ENCODE measurements at places on chromosomes 11 and 22. TPM values are rescaled to one million over a fixed set of nuclear protein-coding genes. Genes with fewer than 3 reads are reported as not detected.

The C11orf97 gene
- not detected for polyA plus RNA-seq

The CEP126 gene
- 0.62 TPM for polyA plus RNA-seq

The TRPM5 gene
- not detected for polyA plus RNA-seq

The PPM1F gene
- 13.6 TPM for polyA plus RNA-seq

The DEUP1 gene
- polyA plus RNA-seq: not detected

The LMNTD2 gene
- 0.66 TPM for polyA plus RNA-seq

The FBLN1 gene
- polyA plus RNA-seq: not detected

The P2RY6 gene
- polyA plus RNA-seq: 3.0 TPM

- H3K4me1 ChIP-seq: no peaks in the 10 kb centered on the region
- H3K27me3 ChIP-seq: peaks cover 3% of the 10 kb centered on the region
- no peak overlapping the region for H3K27ac ChIP-seq
- no peaks in the 10 kb centered on the region for H3K36me3 ChIP-seq
Measured at GRCh38 chr11:6979365-6979764, 40.8 kb downstream of the ZNF214 start.

- peak; percentile 38 for DNase-seq
- H3K27me3 ChIP-seq: peaks cover 2% of the 10 kb centered on the region
- peak overlapping the region; percentile 13 for H3K27ac ChIP-seq
- H3K36me3 ChIP-seq: no peaks in the 10 kb centered on the region
- no peak overlapping the region for H3K4me3 ChIP-seq
Measured at GRCh38 chr11:118295815-118296454, 8.6 kb upstream of the CD3E start.

DNA sequence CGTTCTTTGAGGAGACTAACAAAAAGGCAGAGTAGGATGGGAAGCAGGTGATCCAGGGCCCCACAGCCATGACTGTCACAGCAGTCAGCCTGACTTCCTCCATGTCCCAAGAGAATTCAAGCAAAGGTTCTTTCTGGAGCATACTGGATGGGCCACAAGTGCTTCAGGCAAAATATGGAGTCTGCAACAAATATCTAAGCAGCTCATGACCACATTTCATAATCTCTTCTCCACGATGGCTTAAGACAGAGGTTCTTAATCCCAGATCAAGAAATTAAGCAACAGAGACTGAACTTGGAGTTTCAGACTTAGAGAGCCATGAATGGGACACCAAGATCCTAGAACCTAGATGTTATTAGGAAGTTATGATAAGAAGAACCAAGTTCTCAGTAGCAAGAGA is 31.6 kb downstream of the GUCY1A2 start:
- H3K4me3 ChIP-seq: no peak overlapping the region
- no peaks in the 10 kb centered on the region for H3K4me1 ChIP-seq
- no peaks in the 10 kb centered on the region for H3K27me3 ChIP-seq
- no peak overlapping the region for H3K27ac ChIP-seq
- H3K36me3 ChIP-seq: no peaks in the 10 kb centered on the region
- DNase-seq: no peak

DNA sequence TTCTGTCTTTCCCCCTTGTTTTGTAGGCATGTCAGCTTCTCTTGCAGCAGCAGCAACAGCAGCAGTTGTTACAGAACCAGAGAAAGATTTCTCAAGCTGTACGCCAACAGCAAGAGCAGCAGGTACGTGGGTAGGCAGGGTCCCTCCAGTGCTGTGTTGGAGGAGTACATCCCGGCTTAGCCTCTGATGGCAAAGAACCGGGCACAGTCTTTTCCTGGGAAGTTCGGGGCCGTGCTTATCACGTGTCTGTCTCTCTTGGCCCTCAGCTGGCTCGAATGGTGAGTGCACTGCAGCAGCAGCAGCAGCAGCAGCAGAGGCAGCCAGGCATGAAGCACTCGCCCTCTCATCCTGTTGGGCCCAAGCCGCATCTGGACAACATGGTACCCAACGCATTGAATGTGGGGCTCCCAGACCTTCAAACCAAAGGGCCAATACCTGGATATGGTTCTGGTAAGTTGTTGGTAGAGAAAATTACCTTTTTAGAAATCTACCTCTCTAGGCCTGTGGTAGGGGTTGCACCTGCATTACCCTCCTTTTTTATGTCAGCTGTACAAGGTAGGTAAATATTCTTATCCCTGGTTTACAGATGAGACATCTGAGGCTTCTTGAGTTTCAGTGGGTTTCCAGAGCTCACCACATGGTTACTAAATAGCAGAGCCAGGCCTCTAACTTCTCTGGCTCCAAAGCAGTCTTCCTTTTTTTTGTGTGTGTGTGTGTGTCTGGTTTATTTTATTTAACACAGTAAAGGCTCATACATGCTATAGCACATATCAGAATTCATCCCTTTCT is 45.2 kb upstream of the ADSL start:
- H3K36me3 ChIP-seq: peaks cover 18% of the 10 kb centered on the region
- H3K4me3 ChIP-seq: no peak overlapping the region
- peaks cover 5% of the 10 kb centered on the region for H3K4me1 ChIP-seq

DNA sequence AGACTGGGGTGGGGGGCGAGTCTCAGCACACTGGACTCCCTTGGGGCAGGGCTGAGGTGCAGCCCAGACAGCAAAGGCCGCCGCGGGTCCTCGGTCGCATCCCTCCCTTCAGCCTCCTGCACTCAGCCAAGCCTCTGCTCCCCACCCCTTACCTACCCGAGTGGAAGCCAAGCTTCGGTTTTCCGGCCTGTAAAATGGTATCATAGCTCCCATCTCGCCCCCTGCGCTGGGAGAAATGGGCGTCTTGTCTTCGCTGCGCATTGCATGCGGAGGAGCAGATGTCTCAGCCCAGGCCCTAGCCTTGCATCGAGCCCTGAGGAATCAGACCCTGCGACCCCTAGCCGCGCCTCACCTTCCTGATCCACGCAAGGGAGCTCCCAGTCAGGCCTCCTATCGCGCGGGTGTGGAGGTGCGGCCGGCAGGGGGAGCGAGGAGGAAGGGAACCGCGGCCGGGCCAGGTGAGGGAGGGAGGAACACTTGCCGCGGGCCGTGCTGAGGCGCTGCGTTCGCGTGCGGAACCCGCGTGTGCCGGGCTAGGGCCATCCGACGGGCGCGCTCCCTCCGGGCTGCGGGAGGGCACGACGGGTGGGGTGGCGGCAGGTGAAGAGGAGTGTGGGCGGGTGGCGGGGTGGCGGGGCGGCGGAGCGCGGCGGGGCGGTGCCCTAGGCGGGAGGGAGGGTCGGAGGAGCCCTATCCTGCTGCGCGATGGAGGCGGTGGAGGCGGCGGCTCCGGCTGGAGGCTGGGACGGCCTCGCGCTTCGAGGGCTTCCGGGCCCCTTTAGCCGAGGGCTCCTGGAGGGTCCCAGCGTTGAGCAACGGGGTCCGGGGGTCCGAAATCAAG is 4.1 kb upstream of the TBX1 start:
- H3K27me3 ChIP-seq: peaks cover 21% of the 10 kb centered on the region
- no peak overlapping the region for H3K4me3 ChIP-seq
- DNase-seq: no peak
- no peak overlapping the region for H3K27ac ChIP-seq
- no peaks in the 10 kb centered on the region for H3K36me3 ChIP-seq

DNA sequence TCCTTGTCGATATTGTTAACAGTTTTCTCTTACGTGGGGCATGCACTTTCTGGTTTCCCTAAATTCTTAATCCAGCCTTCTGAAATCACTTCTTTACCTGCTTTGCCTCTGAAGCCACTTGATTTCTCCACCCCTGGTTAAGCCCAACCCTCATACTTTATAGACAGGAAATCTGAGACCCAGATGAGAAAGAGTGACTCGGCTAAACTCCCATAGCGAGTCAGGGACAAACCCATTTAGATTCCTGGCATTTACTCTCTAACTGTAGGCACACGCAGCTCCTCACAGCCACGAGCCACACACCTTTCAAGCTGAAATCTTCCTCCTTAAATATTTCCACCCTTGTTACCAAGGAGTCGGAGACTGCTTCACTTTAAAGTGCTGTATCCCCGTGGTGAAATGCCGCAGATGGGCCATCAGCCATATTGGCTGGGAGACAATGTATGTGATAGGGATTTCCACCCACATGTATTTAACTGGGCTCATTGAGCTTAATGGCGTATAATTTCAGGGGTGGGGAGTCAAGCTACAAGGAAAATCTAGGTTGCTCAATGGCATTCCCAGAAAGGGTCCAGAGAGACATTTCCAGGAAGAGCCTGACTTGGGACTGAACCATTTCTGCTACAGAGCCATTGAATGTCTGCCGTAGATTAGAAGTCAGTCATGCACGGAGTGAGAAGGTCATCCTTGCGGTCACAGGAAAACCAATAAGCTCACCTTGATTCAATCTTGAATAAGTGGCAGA is 49.9 kb upstream of the GRK3 start:
- no peaks in the 10 kb centered on the region for H3K27me3 ChIP-seq
- no peak overlapping the region for H3K4me3 ChIP-seq
- peaks cover 8% of the 10 kb centered on the region for H3K36me3 ChIP-seq
- DNase-seq: no peak
- H3K27ac ChIP-seq: no peak overlapping the region

DNA sequence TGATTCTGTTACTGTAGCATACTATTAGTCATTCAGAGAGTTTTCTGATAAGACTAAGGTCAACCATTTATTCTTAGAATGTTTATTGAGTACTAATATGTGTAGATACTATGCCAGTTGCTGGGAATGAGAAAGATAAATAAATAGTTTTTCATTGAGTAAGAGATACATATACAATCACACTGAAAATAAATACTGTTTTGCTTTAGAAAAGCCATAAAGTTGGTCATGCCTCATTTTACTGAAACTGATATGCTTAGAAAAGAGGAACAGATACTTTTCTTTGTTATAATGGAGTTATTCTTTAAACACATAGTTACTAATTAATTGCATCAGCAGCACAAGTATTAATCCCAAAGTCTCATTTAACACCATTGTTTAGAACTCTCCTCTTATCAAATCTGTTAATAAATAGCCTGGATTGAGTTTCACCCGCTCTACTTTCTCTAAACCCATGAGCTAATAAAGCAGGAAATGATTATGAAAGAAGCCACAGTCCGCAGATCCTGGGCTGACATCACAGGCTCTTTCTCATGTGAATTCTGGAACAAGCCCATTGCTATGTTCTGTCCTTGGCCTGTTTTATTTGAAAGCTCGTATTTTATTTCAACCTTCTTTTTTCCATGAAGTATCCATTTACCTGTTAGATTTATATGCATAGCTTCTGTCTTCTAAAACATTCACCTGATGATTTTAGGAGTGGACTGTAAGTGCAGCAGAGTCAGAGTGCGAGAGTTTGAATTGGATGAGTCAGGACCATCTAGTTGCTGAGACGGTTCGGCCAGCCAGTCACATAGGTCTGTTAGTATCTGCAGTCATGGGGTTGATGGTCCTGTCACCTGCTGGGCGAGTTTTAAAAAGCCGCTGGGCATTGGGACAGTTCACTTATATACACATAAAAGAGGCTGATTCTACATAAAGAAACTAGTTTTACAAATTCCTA is 35.5 kb downstream of the PIWIL4 start:
- peaks cover 4% of the 10 kb centered on the region for H3K36me3 ChIP-seq
- no peak overlapping the region for H3K4me3 ChIP-seq
- no peaks in the 10 kb centered on the region for H3K4me1 ChIP-seq
- H3K27ac ChIP-seq: no peak overlapping the region

- no peaks in the 10 kb centered on the region for H3K36me3 ChIP-seq
- no peak overlapping the region for H3K4me3 ChIP-seq
- H3K27me3 ChIP-seq: peaks cover 2% of the 10 kb centered on the region
- H3K27ac ChIP-seq: no peak overlapping the region
- no peaks in the 10 kb centered on the region for H3K4me1 ChIP-seq
Measured at GRCh38 chr22:49087716-49088601, 739.7 kb downstream of the BRD1 start.

- no peak overlapping the region for H3K4me3 ChIP-seq
- H3K27me3 ChIP-seq: peaks cover 6% of the 10 kb centered on the region
- H3K4me1 ChIP-seq: peaks cover 11% of the 10 kb centered on the region
- DNase-seq: no peak
- H3K27ac ChIP-seq: no peak overlapping the region
Measured at GRCh38 chr11:59253001-59253400, 40.3 kb upstream of the MPEG1 start.

- H3K4me1 ChIP-seq: no peaks in the 10 kb centered on the region
- no peaks in the 10 kb centered on the region for H3K36me3 ChIP-seq
- H3K27ac ChIP-seq: no peak overlapping the region
- DNase-seq: no peak
- no peaks in the 10 kb centered on the region for H3K27me3 ChIP-seq
- H3K4me3 ChIP-seq: no peak overlapping the region
Measured at GRCh38 chr11:132792341-132793140, 739.8 kb downstream of the OPCML start.

GRCh38 chr11:78808923-78809322 is 234.3 kb upstream of the NARS2 start:
- no peaks in the 10 kb centered on the region for H3K36me3 ChIP-seq
- no peak overlapping the region for H3K4me3 ChIP-seq
- DNase-seq: no peak
- H3K27ac ChIP-seq: no peak overlapping the region
- no peaks in the 10 kb centered on the region for H3K4me1 ChIP-seq

Measured in immature natural killer cell (primary cell).